ENCODE measurements at places on chromosomes 7 and 10.

DNA sequence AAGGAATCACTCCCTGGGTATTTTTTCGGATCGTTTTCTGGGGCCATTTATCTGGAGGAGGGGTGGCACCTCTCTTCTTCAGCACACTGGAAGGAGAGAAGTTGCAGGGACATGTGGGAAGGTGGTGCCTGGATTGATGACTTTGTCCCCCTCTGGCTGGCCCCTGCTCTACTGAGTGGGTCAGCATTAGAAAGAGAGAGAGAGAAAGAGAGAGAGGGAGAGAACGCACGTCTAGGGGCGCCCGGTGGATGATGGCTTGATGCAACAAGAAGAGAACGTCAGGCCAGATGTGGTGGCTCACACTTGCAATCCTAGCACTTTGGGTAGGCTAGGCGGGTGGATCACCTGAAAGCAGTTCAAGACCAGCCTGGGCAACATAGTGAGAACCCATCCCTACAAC, 5.5 kb upstream of the MUC12 start:
- no peaks in the 10 kb centered on the region for H3K36me3 ChIP-seq
- peaks cover 54% of the 10 kb centered on the region for H3K27me3 ChIP-seq
- H3K27ac ChIP-seq, result no peak overlapping the region
- no peak overlapping the region for H3K4me3 ChIP-seq
- no peak for DNase-seq

GRCh38 chr10:71059054-71059818, 153.1 kb upstream of the UNC5B start:
- no peak overlapping the region for H3K4me3 ChIP-seq
- no peaks in the 10 kb centered on the region for H3K27me3 ChIP-seq
- no peak overlapping the region for H3K27ac ChIP-seq
- no peaks in the 10 kb centered on the region for H3K36me3 ChIP-seq

DNA sequence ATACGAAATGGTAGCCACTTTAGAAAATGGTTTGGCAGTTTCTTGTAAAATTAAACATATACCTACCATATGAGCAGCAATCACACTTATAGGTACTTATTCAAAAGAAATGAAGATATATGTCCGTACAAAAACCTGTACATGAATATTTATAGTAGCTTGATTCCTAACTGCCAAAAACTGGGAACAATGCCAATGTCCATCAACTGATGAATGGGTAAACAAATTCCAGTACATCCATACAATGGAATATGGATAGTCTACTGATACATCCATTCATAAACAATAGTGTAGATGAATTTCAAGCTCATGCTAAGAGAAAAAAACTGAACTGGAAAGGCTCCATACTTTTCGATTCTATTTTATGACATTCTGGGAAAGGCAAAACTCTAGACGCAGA, 68.5 kb downstream of the AGK start:
- H3K27me3 ChIP-seq, result no peaks in the 10 kb centered on the region
- no peaks in the 10 kb centered on the region for H3K4me1 ChIP-seq
- peaks cover 89% of the 10 kb centered on the region for H3K36me3 ChIP-seq

GRCh38 chr10:72875250-72876055, 18.1 kb upstream of the OIT3 start:
- no peaks in the 10 kb centered on the region for H3K27me3 ChIP-seq
- no peak overlapping the region for H3K27ac ChIP-seq
- no peak overlapping the region for H3K4me3 ChIP-seq
- peaks cover 38% of the 10 kb centered on the region for H3K36me3 ChIP-seq

DNA sequence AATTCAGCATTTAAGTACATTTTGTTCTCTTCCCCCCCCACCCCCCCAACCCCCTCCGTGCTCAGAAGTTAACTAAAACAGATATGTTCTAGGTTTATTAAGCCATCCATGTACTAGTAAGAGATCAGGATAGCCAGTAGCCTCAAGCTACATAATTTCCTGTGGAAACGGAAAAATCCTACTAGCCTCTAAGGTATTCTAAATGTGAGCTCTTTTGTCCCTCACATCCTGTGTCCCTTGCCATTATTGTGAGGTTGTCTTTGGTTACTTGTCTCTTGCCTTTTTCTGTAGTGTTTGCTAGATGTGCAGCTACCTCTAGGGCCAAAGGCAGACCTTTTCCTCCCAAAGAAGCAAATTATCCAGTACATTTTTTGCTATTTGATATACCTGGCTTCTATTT, 92.1 kb downstream of the BTRC start:
- no peak overlapping the region for H3K4me3 ChIP-seq
- H3K4me1 ChIP-seq, result peaks cover 4% of the 10 kb centered on the region
- H3K27me3 ChIP-seq, result no peaks in the 10 kb centered on the region
- no peak for DNase-seq
- H3K27ac ChIP-seq, result no peak overlapping the region

DNA sequence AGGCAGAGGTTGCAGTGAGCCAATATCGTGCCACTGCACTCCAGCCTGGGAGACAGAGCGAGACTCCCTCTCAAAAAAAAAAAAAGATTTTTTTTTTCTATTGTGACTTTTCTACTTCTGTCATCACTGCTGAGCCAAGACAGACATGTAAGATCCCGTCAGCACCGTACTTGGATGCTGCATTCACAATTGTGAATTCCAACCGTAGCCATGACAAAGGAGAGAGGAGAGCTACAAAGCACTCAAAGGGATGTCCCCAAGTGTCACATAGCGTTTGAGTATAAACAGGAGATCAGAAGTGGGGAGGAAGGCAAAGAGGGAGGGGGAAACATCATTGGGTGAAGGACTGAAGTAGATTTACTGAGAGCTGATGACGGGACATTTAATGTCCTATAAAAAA, 144.2 kb downstream of the PRPF18 start:
- H3K36me3 ChIP-seq, result no peaks in the 10 kb centered on the region
- no peaks in the 10 kb centered on the region for H3K4me1 ChIP-seq
- DNase-seq, result no peak
- no peak overlapping the region for H3K4me3 ChIP-seq

- H3K4me1 ChIP-seq, result no peaks in the 10 kb centered on the region
- no peak overlapping the region for H3K4me3 ChIP-seq
- DNase-seq, result no peak
- no peak overlapping the region for H3K27ac ChIP-seq
- H3K36me3 ChIP-seq, result no peaks in the 10 kb centered on the region
Measured at GRCh38 chr7:154879629-154880028, 123.3 kb downstream of the PAXIP1 start.

- H3K27me3 ChIP-seq, result no peaks in the 10 kb centered on the region
- peaks cover 37% of the 10 kb centered on the region for H3K36me3 ChIP-seq
- peak within 1 kb of the TSS; percentile 92 for H3K27ac ChIP-seq
- peaks cover 79% of the 10 kb centered on the region for H3K4me1 ChIP-seq
Measured at GRCh38 chr10:63520500-63521415, at the start of gene REEP3. Gene REEP3, plus strand, starts transcription at chr10:63521401. Its CDS starts 145 bp downstream, at chr10:63521546.

DNA sequence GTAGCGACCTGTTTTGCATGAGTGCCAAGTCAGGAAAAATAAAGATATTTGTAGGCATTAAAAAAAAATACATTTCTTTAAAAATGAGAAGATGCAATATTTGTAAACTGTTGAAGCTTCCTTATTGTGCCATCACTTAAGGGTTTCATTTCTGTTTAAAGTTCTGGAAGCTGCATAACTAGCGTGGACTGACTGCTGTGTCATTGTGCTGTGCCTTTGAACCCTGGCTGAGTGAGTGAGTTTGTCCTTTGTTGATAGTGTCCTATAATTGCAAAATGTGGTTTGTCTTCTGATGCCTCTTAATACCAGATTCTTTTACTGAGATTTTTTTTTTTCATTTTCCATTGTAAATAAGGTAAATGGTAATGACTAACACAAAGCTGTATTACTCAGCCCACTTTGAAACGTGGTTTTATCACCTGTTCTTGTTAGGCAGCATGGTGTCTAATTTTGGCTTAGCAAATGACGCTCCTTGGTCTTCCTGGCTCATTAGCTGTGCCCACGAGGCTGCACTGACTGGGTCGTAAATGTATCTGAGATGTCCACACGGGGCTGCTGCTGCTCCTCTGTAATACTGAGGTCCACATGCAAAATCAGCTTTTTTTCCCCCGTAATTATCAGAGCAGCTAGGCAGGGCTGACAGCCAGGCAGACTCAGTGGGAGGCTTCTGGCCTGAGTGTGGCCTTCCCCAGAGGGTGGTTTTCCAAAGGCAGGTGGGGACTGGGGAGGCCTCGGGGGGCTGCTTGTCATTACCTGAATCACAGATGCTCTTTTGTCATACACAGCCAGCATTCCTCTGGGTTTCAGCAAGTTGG, 14.8 kb downstream of the ZSCAN25 start:
- DNase-seq, result peak; percentile 60
- H3K36me3 ChIP-seq, result peaks cover 90% of the 10 kb centered on the region
- peaks cover 71% of the 10 kb centered on the region for H3K4me1 ChIP-seq
- peak overlapping the region; percentile 16 for H3K4me3 ChIP-seq
- H3K27ac ChIP-seq, result peak overlapping the region; percentile 95

- H3K36me3 ChIP-seq, result no peaks in the 10 kb centered on the region
- H3K27me3 ChIP-seq, result no peaks in the 10 kb centered on the region
Measured at GRCh38 chr7:40305229-40305628, 170.4 kb downstream of the SUGCT start.

GRCh38 chr7:83359108-83359507, 196.4 kb upstream of the PCLO start:
- DNase-seq, result no peak
- H3K27ac ChIP-seq, result no peak overlapping the region
- H3K4me1 ChIP-seq, result no peaks in the 10 kb centered on the region
- H3K36me3 ChIP-seq, result no peaks in the 10 kb centered on the region

DNA sequence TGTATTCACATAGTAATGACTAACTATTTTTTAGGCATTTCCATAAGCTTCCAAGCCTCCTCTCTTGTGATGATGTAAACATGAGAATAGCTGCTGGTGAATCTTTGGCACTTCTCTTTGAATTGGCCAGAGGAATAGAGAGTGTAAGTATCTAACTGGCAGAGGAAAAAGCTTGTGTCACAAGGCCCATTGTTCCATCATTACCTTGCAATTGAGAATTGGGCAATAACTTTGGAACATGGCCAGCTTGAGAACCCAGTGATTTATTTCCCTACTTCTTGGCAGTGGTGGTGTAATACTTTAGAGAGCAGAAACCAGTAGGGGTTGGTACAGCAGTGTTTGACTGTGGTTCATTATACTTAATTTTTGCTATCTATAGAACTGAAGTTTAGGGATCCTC, 12.0 kb downstream of the IFRD1 start:
- H3K27ac ChIP-seq, result no peak overlapping the region
- H3K4me1 ChIP-seq, result peaks cover 4% of the 10 kb centered on the region
- peaks cover 92% of the 10 kb centered on the region for H3K36me3 ChIP-seq
- DNase-seq, result no peak
- no peak overlapping the region for H3K4me3 ChIP-seq
- H3K27me3 ChIP-seq, result no peaks in the 10 kb centered on the region

DNA sequence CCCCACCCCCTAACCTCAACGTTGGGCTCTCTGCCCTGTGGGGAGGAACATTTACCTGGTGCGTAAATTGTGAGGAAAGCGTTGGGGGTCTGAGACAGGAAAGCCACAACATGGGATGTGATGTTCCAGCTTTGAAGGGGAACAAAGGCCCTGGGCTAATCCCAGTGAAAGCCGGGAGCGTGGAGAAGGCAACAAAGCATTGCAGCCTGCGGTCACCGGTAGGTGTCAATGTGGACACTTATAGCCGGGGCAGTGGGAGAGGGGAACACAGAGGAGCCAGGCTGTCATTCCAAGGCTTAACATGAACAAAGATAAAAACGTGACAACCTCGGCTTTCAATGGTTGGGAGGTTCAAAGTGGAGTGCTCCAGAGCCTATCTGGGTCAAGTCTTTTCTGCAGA, 12.7 kb downstream of the PTF1A start:
- no peaks in the 10 kb centered on the region for H3K36me3 ChIP-seq
- H3K27ac ChIP-seq, result no peak overlapping the region

- DNase-seq, result no peak
- no peak overlapping the region for H3K4me3 ChIP-seq
- no peaks in the 10 kb centered on the region for H3K36me3 ChIP-seq
- no peak overlapping the region for H3K27ac ChIP-seq
Measured at GRCh38 chr7:74482629-74483401, 29.1 kb downstream of the GTF2IRD1 start.

GRCh38 chr10:62000726-62001125, 99.2 kb downstream of the ARID5B start:
- H3K4me3 ChIP-seq, result no peak overlapping the region
- peaks cover 86% of the 10 kb centered on the region for H3K4me1 ChIP-seq
- DNase-seq, result no peak
- no peaks in the 10 kb centered on the region for H3K27me3 ChIP-seq
- H3K27ac ChIP-seq, result peak overlapping the region; percentile 76

DNA sequence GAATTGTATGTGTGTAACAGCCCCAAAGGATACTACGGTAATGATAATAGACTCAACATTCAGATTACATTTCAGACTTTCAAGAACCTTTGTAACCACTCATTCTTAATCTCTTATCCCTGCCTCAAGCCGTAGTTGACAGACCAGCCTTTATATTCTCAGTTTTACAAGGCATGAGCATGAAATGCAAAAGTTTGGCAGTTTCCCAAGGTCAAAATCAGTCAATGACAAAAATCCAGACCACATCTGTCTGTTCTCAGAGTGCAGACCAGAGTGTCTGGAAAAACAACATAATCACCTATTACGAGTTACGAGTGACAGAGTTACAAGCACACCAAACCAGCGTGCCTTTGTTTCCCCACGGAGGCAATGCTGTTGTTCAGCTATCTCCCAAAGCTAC, 178.6 kb upstream of the LRGUK start:
- H3K27ac ChIP-seq, result no peak overlapping the region
- no peaks in the 10 kb centered on the region for H3K4me1 ChIP-seq

GRCh38 chr7:152754075-152754730, 5.3 kb upstream of the ACTR3B start:
- DNase-seq, result no peak
- H3K4me3 ChIP-seq, result no peak overlapping the region
- no peaks in the 10 kb centered on the region for H3K27me3 ChIP-seq
- H3K4me1 ChIP-seq, result no peaks in the 10 kb centered on the region
- no peak overlapping the region for H3K27ac ChIP-seq

GRCh38 chr10:96238646-96239623, 32.4 kb downstream of the BLNK start:
- no peaks in the 10 kb centered on the region for H3K4me1 ChIP-seq
- no peak overlapping the region for H3K4me3 ChIP-seq
- no peak for DNase-seq
- no peaks in the 10 kb centered on the region for H3K27me3 ChIP-seq
- H3K36me3 ChIP-seq, result no peaks in the 10 kb centered on the region

All from activated T-cell treated with anti-CD3 and anti-CD28 coated beads, Interleukin-2, amount 50 U/mL, for 24 hours (primary cell).